ENCODE measurements at places on chromosomes 7 and 10.
A peak's percentile ranks its signal among the peaks of the same experiment; 100 is the strongest.

DNA sequence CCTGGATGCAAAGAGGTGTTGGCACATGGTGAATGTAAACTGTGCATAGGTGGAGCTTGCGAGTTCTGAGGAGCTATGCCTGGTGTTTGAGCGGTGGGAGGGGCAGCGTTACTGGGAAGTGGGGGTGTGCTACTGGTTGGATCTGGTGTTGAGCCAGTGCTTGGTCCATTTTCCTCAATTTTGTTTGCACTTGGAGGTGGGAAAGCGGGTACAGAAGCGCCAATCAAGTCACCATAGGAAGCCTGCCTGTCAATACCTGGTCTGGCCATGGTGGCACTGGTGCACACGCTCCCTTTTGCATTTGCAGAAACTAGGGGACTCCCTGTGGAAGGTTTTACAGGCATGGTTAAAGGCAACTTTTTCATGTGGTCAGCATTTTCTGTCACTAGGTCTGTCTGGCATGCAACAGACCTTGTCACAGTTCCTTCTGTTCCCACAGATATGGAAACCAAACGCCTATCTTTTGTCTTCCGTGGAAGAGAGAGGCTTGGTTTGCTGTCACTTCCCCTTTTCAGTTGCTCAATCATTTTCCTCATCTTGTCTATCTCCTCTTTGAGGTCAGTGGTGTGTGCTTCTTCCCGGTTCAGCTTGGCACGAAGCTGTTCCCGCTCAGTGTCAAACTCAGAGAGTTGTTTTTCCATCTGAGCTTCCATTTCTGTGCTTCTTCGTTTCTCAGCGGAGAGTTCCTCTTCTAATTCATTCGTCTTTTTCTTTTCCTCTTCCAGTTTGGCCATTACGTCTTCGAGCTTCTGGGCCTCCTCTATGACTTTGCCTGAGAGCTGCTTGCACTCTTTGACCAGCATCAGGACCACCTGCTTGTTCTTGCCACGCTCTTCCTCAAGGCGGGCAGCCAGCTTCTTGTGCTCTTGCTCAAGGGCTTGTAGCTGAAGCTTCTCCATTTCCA lies 81.1 kb downstream of the CTTNBP2 start:
- no peak for DNase-seq

- no peak for DNase-seq
These were observed 31.5 kb downstream of the KCNH2 start for GRCh38 chr7:150946421-150947240.

DNA sequence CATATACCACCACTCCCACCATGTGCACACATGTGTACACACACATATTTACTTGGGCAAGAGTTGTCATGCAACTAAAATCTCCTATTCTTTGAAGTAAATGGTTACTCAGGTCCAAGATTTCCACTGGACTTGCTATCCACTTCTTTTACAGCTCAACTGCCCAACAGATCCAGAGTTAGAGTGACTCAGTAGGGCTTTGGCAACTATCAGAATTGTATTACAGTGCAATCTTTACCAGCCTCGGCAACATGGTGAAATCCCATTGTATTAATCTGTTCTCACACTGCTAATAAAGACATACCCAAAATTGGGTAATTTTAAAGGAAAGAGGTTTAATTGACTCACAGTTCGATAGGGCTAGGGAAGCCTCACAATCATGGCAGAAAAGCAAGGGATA lies 51.9 kb upstream of the ABLIM1 start:
- DNase-seq: no peak

DNA sequence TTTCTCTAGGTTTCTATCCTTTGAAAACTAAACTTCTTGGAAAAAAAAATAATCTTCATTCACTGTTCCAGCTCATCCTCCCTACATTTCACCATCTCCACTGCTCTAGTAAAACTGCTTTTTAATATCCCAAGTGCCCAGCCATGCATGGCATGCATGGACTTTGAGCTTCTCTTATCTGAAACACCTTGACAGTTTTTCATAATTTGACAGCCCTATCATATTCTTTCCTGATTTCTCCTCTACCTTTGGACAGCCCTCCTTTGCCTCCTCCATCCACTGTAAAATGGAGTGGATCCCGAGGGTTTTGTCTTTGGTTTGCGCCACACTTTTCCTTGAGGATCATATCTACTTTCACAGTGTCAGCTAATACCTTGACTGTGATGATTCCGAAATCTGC lies 212.8 kb downstream of the ANK3 start:
- no peak for DNase-seq

- DNase-seq: no peak
These were observed 356.3 kb upstream of the GALNT17 start for GRCh38 chr7:70775570-70776156.

GRCh38 chr10:115093286-115093775 lies at the start of gene ATRNL1:
Gene ATRNL1 (plus strand): TSS chr10:115093365. CDS start chr10:115093751, 386 bp downstream.
- DNase-seq: no peak

GRCh38 chr10:133328358-133329343 lies 8.0 kb downstream of the CALY start:
- no peak for DNase-seq

DNA sequence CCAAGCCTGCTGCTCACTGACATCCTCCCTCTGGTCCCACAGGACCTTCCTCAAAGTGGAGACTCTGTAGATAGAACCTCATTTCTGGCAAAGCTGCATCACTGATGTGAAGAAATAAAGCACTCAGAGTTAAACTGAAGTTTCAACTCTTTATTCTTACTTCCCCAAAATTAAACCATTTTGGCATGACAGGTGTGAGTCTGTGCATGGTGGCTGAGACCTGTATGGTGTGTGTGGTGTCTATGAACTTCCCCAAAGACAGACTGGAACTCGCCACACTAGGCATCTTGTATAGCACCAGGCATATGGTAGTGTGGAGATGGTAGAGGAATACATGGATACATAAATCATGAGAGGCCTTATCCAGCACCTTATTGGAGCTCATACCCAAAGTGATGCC lies 6.6 kb upstream of the WDFY4 start:
- DNase-seq: no peak

- DNase-seq: no peak
These were observed 209.9 kb downstream of the BBS9 start for GRCh38 chr7:33339074-33339790.

DNA sequence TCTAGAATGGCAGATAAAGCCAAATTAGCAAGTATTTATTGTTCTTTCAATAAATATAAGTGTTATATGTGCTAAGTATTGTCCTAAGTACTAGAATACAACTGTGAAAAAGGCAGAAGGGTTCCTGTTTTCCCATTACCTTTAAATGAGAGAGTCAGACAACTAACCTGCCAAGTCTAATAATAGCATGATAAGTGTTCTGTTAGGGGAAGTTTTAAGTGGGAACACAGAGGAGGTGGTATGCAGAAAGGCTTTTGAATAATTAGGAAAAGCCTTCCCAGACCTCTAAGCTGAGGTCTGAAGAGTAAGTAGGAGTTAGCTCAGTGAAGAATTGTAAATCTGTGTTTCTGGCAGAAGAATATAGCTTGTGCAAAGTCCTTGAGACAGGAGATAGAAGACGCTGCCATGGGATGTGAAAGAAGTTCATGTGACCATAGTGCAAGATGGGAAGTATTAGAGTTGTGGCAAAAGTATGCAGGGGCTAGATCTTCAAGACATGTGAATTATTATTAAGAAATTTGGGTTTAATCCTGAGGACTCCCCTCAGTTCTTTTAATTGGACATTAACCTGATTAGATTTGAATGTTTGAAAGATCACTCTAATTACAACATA lies 12.5 kb downstream of the SHOC2 start:
- DNase-seq: no peak

DNA sequence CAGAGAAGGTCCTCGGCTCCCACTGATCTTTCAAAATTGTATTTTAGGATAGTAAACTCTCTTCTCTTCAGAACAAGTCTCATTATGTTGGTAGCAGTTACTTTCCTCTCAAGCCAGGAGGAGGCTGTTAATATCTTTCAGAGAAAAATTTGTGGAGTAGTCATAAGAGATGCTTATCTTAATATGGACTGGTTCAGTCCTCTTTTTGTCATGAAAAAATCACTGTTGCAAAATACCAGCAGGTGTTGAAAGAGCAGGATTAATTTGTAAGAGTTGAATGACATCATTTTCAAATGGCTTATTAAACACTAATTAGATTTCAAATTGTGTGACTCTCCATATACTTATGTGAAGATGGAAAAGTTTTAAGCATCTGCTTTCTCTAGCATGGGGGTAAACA lies 662.5 kb downstream of the POM121L12 start:
- no peak for DNase-seq

GRCh38 chr10:84264611-84265141 lies 19.8 kb downstream of the RGR start:
- DNase-seq: peak; percentile 39

GRCh38 chr7:40761762-40762560 lies 627.2 kb downstream of the SUGCT start:
- DNase-seq: no peak

DNA sequence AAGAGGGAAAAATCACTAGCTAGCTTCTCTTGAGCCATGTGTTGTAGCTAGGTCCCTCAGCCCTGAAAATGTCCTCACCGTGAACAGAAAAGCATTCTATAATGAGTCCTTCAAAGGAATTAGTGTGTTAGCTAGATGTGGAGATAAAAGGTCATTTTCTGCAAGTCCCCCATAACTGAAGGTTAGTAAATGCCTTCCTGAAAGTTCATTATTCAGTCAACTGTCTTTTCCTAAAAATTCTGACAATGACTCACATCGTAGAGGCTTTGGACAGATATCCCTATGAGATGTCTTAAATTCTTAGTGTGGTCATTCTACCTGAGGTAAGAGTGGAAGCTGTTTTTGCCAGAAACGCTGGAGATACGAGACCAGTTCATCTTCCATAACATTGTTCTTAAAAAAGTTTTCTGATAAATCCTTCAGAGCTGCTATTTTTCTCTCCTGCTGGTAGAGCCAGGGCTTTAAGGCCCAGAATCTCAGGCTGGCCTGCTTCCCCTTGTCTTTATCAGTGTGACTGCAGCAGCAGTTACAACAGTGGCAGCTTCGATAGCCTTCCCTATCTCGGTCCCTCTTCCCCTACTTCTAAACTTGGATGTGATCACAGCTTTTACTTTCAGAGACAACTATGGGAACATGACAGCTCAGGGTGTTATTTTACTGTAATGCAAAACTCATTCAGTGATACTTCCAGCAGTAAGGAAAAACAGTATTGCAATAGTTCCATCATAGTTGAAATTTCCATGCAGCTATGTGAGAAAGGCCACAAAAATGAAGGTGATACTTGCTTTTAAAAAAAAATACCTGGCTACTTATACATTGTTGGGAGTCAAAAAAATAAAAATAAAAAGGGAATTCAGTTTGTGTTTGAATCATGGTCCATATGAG lies 37.3 kb upstream of the PRKAR2B start:
- no peak for DNase-seq

- no peak for DNase-seq
These were observed 163.2 kb downstream of the SH2D4B start for GRCh38 chr10:80700760-80701444.

DNA sequence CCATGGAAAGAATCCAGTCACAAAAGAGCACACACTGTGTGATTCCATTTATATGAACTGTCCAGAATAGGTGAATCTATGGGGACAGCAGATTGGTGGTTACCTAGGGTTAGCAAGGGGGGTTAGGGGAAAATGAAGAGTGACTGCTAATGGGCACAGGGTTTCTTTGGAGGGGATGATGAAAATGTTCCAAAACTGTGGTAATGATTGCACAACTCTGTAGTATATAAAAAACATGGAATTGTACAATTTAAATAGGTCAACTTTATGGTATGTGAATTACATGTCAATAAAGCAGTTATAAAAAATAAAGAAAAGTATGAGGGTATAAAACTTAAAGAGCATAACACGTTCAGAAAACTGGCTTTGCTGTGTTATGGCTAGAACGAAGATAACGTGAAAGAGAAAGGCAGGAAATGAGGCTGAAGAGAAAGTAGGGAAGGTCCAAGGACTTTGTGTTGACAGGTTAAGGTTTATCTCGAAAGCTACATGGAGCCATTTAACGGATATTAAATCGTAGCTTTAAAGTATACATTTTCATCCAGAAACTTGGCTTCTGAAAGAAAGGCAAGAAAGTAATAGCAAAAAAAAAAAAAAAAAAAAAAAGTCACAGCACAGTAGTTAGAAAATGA lies 26.4 kb upstream of the MSS51 start:
- no peak for DNase-seq

- DNase-seq: no peak
These were observed 83.6 kb upstream of the SEMA3C start for GRCh38 chr7:81002421-81002820.

DNA sequence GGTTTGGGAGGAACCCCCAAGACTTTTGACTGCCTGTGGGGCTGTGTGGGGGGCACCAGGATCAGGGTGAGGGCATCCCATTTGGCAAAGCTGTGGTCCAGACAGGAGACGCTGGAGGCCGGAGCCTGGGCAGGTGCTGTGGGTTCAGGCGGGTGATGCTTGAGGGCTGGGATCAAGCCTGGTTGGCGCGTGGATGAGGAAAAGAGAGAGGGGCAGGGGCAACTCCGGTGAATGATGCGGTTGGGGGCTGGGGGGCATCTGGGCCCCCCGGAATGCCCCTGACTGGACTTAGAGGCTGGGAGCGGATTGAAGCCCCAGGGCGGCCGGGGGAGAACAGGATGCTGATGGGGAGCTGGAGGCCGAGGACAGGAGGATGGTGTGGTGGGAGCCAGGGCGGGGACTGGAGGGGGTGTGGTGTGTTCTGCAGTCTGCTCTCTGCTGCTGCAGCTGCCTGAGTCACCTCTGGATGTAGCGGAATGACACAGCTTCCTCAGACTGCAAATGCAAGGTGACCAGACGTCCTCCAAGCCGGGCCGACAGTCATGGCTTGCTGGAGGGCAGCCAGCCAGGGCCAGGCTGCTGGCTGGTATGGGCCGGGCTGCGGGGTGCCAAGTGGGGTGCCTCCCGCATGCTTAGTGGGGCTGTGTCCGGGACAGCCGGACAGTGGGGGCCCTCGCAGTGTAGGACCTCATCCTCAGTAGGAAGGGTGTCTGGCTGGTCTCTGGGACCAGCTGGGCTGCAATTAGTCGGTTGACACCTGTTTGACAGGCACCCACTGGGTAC lies 3.2 kb downstream of the MAFK start:
- no peak for DNase-seq

DNA sequence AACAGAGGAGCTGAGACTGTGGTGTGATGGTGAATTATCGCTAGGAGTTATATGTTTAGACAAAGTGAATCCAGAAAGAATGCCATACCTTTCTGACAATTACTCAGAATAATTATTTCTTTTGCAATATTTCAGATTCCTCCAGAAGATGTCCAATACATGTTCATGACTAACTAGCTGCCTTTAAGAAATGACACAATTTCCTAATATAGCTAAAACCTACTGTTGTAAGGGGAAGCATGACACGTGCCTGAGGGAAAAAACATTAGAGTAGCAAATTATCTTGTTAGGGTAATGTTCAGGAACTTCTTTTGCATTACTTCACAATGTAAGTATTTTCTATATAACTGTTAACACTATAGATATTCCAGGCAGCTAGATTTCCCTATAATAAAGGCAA lies 150.3 kb downstream of the COL28A1 start:
- no peak for DNase-seq
